Kidney (tissue), 22 donors: ENCODE measurements at places on chromosomes 7 and 10.

DNA sequence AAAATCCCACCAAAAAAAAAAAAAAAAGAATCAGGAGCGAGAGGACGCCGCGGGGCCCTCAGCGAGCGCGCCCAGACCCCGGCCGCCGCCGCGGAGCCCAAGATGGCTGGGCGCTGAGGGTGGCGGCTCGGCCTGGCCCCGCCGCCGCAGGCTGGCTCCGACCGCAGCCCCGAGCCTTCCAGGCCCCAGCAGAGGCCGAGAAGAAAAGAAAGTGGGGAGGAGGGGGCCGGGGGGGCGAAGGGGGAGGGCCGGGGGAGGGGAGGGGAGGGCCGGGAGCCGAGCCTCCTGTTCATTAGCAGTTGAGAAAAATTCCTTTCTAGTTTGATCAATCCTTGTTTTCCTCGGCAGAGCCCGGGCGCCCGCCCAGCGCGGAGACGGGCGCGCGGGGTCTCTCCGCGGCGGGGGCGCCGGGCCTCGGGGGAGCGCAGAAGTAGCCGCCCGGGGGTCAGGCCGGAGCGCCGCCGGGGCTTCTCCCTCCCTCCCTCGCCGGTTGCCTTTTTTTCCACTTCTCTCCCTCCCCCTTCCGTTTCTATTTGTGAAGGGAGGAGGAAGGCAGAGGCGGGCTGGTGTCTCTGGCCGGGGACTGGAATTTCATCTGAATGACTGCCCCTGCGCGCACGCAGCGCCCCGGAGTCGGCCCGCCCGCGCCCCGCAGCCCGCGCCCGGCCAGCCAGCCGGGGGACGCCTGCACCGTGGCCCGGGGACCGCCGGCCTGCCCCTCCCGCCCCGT lies 778 bp upstream of the TRIM8 start:
- peak; percentile 74 for DNase-seq

DNA sequence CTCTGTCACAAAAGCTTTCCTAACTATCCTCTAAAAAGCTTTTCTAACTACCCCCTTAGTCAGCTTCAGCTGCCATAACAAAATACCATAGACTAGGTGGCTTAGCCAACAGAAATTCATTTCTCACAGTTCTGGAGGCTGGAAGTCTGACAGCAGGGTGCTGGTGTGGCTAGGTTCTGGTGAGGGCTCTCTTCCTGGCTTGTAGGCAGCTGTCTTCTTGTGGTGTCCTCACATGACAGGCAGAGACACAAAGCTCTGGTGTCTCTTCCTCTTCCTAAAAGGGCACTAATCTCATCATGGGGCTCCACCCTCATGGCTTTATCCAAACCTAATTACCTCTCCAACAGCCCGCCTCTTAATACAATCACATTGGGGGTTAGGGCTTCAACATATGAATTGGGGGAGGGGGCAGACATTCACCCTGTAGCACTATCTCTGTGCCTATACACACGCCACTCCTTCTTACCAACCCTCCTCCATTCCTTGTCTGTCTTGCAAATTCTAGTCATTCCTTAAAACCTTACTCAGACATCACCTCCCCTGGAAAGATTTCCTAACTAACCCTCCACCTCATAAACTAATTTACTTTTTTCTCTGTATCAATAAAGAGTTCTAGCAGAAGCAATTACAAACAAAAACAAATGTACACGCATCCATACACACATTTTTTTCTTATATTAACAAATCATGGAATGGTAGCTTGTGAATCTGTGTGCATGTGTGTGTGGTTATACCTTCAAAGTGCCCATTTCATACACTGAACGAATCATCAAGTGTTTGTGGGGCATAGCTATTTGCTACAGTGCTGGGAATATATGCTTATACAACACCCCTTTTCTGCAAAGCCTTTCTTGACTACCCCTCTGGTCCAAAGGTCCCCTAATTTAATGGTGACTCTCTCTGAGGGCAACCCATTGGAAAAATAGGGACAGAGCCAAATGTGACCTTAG lies 26.4 kb downstream of the RHOBTB1 start:
- DNase-seq = no peak

DNA sequence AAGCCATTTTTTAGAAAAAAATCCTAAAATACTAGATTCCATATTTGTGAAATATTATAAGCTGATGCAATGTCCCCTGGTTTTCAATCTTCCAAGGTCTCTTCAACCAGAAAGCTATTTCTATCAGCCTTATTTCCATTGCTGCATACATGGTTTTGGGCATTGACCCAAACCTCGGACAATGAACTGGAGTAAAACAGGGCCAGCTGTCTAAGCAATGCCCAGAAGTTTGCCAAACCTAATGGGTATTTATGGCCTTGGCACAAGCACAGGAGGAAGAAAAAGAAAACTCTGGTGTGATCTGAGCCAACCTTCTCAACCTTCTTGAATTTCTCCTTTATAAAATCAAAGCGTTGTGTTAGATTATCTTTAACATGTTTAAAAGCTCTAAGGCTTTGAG lies 402.3 kb downstream of the DNAJB9 start:
- DNase-seq = no peak

DNA sequence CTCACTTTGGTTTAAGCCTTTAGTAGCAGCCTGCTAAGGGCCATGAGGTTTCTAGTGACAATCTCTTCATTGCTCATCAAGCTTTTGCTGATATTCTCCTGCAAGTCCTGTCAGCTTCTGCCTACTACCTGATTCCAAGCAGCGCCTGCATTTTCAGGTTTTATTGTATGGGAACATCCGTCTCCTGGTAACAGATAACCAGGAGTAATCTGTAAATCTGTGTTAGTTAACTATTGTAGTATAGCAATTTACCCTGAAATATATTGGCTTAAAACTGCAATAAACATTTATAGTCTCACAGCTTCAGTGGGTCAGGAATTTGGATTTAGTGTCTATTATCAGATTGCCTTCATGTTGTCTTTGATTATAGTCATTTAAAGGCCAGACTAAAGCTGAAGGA lies 94.0 kb downstream of the MLLT10 start:
- DNase-seq = no peak

DNA sequence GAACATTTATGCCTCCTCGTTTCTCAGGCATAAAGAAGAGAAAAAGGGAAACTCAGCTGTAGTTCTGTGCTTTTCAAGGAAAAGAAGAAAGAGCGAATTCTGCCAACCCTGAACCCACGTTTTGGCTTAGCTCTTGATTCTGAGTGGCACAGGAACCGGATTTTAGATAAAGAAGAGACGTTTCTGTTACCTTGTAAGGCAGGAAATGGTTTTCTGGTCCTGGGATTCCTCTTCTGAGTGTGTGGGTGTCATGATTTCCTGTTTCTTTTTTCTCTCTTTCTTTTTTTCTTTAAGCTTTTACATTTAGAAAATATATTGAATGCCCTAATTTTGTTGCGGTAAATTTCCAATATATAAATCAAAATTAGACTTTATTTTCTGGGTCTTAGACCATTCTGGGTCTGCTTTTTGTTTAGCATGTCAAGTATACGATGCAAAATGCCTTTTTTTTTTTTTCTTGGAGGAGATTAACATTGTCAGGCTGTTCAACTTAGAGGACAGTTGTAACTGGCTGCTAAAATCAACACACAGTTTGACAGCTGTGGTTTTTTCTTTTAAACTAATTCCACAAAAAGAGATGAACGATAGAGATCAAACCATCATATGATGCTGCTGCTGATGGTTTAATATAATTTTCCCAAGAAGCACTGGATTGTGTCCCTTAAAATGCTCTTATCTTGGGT lies 190.8 kb downstream of the GATA3 start:
- DNase-seq = no peak

GRCh38 chr10:32454148-32454547 lies 8.2 kb downstream of the CCDC7 start:
- no peak for DNase-seq

DNA sequence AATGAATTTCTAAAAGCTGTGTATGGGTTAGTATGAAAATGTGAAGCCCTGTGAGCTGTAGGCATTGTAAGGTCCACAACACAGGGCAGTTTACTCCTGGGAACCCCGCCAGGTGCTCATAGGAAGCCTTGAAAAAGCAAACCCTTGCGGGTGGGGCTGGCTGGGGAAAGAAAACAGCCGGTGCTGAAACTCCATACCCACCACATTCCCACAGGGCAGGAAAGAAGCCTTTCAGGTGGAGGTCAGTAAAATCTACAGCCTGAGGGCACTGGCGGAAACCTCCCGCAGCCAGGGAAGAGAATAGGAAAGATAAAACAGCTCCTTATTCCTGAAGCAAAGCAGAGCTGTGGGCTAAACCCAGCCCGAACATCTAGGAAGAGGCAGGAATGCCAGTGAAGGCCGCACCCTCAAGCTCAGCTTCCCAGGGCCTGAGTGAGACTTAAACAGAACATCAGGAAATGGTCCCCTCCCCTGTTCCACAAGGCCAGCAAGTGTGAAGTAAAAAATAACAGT lies 34.7 kb downstream of the PODXL start:
- DNase-seq = no peak

- DNase-seq = no peak
Measured at GRCh38 chr7:51774178-51774577, 457.6 kb upstream of the COBL start.

GRCh38 chr7:79610748-79611304 lies 157.4 kb upstream of the MAGI2 start:
- DNase-seq = no peak

GRCh38 chr10:110993024-110993693 lies 73.8 kb downstream of the SHOC2 start:
- DNase-seq = no peak

DNA sequence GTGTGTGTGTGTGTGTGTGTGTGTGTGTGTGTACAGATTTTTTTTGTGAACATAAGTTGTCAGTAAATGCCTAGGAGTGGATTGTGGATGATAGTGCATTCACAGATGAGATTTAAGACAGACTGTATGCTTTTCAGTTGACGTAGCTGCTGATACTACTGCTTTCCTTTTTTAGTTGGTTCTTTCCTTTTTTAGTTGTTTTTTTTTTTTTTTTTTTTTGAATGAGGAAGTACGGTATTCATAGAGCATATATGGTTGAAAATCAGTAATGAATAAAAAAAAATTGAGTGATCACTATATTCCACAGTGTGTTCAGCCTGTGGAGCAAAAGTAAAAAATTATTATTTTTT lies 80.5 kb downstream of the RBM33 start:
- DNase-seq = no peak

- DNase-seq = no peak
Measured at GRCh38 chr10:93572606-93573005, 6.1 kb downstream of the FFAR4 start.

- DNase-seq = no peak
Measured at GRCh38 chr10:22588462-22588861, 125.9 kb downstream of the PIP4K2A start.

- no peak for DNase-seq
Measured at GRCh38 chr10:9688711-9689110, 1329.0 kb upstream of the CELF2 start.

GRCh38 chr10:26977635-26978034 lies 116.9 kb upstream of the ABI1 start:
- DNase-seq = no peak

DNA sequence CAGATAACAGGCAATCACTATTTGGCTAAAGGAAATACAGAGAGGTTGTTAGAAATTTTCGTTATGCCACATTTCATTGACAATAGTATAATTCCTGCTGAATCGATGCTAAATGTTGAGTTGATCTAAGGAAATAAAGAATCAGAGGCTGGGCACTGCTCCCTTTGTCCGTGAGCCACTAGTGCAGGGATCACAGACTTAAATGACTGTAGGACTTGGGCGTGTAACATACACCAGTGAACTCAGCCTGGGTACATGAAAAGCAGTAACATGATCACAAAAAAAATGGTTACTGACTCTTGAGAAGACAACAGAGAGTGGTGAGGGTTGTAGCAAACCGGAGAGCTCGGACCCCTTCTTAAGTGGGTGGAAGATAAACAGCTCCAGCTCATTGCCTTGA lies 11.8 kb upstream of the ITGB8 start:
- no peak for DNase-seq

DNA sequence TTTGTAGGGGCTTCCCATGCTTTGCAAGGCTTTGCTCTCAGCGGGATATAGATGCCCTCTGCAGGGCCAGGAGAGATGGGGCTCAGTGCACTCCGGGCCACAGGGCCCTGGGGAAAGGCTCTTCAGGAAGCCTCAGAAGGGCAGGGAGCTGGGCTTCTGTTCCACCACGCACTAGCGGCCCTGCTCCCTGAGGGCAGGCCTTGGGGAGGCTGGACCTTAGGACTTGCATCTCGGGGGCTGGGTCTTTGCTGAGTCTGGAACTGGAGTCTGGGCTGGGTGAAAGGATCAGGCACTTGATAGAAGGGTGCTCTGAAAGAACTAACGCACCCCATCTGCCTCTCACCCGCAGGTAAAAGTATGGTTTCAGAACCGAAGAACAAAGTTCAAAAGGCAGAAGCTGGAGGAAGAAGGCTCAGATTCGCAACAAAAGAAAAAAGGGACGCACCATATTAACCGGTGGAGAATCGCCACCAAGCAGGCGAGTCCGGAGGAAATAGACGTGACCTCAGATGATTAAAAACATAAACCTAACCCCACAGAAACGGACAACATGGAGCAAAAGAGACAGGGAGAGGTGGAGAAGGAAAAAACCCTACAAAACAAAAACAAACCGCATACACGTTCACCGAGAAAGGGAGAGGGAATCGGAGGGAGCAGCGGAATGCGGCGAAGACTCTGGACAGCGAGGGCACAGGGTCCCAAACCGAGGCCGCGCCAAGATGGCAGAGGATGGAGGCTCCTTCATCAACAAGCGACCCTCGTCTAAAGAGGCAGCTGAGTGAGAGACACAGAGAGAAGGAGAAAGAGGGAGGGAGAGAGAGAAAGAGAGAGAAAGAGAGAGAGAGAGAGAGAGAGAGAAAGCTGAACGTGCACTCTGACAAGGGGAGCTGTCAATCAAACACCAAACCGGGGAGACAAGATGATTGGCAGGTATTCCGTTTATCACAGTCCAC lies 5.4 kb downstream of the EMX2 start:
- no peak for DNase-seq

GRCh38 chr7:99499371-99499720 lies 735 bp downstream of the ZNF394 start:
- peak; percentile 19 for DNase-seq

DNA sequence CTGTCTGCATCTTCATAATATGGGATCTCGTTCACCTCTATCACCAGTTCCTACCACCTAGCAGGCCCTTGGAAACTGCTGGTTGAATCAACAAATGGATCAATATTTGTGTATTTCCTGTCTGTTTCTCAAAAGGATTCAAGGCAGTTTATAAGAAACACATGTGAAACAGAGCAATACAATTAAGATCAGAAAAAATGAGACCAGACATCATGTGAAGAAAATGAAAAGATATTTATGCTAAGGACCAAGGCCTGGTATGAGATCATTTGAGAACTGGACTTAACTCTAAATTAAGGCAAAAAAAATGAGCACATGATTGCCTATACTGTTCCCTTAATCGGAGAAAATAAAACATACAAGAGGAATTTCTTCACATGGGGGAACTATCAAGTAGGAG lies 589.0 kb downstream of the SUGCT start:
- no peak for DNase-seq

- peak; percentile 74 for DNase-seq
Measured at GRCh38 chr10:78774999-78775711, 293.6 kb upstream of the ZMIZ1 start.

GRCh38 chr10:113477451-113477850 lies 75.4 kb upstream of the HABP2 start:
- no peak for DNase-seq

DNA sequence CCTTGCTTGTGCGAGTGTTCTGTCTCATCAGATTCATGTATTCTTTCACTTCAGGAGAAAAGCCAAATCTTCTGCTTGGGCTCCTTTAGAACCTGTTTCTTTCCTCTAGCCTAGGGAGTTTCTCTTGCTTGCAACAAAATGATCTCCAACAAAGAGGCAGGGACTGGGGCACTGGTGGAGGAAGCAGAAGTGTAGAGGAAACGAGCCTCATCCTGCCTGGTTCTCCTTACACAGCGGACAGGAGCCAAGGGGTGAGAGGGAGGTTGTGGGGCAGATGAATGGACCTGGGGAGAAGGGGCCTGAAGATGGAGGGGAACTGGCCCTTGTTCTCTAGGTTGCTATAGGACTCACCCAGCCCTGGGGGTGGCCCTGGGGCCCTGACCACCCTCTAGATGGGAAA lies 141.1 kb downstream of the PKD1L1 start:
- no peak for DNase-seq
